ENCODE measurements at places on chromosomes 5 and 9.
A peak's percentile ranks its signal among the peaks of the same experiment; 100 is the strongest.

- DNase-seq: no peak
These were observed 124.8 kb downstream of the STK32A start for GRCh38 chr5:147359581-147359980.

DNA sequence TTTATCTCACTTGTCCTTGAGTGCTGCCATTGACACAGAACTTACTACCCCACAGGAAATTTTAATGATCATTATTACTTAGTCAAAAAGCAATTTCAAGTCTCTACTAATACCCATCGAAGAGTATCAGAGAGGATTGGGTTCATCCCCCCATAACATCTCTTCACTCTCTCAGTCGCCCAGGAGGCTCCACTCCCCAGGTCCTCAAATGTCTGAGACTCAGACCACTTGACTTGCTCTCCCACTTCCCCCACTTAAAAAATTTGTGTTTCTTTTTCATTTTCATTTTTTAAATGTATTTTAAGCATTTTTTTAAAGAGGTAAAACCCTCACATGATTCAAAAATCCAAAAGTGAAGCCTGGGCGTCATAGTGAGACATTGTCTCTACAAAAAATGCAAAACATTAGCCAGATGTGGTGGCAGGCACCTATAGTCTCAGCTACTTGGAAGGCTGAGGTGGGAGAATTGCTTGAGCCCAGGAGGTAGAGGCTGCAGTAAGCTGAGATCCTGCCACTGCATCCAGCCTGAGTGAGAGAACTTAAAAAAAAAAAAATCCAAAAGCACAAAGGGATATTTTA is 56.8 kb upstream of the TRAF1 start:
- DNase-seq: no peak

DNA sequence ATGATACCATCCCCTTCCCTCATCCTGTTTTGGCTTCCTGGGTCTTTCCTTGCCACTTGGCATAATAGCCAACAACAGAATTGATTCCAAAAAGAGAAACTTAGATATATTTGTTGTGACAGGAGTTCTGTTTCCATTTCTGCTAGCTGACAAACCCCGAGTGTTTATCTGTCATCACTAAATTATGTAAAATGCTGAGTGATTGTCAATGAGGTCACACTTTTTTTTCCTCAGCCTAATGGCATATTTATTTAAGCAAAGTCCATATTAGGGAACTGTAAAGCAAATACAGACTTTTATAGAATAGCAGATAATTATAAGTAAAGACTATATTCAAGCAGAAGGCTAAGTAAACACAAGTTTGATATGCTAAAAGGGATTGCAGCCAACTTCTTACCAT is 64.0 kb downstream of the RGS7BP start:
- DNase-seq: no peak

DNA sequence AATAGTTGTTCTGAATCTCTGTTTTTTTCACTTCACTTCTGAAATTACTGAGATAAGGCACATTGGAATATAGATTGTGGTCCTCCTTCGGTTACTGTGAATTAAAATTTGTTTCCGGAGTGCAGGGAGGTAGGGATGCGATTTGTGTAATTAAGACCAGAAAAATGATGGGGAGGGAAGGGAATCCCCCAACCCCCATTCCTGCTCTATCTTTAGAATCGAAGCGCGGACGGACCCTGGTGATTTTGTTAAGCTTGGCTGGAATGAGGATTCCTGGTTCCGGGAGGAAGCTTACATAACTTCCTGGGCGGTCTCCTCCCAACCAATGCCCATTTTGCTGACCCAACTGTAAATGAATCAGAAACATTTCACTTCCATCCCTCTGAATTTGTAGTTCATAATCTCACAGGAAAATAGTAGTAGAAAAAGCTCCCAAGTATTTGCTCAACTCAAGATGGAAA is 220.1 kb upstream of the MSX2 start:
- DNase-seq: no peak

DNA sequence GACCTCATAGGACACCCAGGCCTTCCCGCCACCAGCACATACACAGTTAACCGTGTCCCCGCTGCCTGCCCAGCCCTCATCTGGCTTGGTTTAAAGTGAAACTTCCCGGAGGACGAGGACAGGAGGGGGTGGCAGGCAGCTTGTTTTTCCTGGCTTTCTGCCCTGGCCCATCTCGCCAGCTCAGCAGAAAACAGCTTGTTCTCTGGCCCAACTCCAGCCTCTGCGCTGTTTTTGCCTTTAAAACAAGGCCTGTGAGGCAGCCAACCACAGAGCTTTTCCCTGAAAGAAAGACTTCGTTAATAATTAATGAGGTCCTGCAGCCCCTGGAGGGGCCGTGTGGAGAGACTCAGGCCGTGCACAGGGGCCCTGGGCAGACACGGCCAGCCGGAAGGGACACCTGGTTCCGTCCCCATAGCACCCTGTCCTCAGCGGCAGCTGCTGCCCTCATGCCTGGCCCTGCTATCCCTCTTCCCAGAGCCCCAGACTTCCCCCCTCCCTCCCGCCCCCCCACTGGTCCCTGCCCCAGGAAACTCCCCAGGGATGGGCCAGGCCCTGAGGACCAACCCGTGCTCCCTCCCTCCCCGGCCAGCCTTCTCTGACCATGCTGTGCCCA is 108.7 kb downstream of the RXRA start:
- peak; percentile 47 for DNase-seq

- no peak for DNase-seq
These were observed 77.6 kb downstream of the INIP start for GRCh38 chr9:112640311-112640710.

Data from GOT3 (cell line).